ENCODE measurements at places on chromosomes 3 and 15. TPM values are rescaled to one million over a fixed set of nuclear protein-coding genes. Genes with fewer than 3 reads are reported as not detected.
A peak's percentile ranks its signal among the peaks of the same experiment; 100 is the strongest.

GRCh38 chr15:85828874-85829273 lies 34.1 kb upstream of the KLHL25 start:
- DNase-seq = no peak

DNA sequence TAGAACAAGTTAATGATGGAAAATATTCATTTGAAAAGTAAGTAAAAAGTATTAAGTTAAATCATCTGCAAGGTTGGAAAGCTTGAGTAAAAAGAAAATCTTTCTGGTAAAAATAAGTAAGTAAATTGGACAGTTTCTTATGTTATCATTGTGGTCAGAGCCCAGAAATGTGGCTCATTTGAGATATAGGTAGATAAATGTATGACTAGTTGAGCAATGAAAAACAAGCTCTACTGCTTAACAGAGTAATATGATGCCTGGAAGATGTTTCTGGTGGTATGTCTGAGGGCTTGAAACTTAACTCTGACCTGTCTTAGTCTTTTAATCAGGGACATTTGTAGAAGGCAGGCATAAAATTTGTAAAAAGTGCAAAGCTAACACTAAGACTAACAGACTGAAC lies 444.0 kb downstream of the MFSD1 start:
- DNase-seq = no peak

- DNase-seq = no peak
Measured at GRCh38 chr3:42672515-42672914, 12.8 kb upstream of the KLHL40 start.

EFL1 gene
- 22.0 TPM for polyA plus RNA-seq

CADM2 gene
- polyA plus RNA-seq = 0.70 TPM

DNA sequence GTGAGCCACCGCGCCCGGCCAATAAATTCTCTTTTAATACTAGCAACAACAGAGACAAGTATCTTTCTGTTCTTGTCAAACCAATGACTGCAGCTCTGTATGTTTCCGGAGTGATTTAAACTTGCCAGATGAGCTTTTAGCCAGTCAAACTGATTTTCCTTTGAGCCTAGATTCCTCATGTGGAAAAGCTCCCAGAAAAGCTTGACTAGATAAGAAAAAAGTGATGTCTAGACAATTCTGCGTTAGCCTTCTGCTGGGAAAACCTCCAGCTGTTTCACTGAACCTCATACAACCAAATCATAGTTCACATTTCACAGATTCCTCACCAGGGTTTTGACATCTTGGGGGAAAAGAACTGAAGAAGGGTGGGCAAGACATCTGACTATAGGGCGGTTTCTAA lies 78.6 kb downstream of the MAGI1 start:
- DNase-seq = no peak

DNA sequence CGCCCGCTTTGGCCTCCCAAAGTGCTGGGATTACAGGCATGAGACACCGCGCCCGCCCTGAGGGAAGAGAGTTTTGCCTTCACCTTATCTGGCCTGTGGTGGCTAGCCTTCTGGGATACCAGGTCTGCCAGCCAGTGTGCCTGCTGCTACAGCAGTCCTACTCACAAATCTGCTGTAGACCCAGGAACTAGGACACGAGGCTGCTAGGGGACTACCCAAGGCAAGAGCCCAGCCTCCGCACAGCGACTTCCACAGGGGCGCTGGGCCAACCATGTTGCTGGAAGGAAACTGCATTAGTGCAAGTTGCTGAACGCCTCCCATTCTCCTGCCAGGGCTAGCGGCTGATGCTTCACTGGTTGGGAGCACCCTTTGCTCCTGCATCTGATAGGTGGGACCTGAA lies 53.7 kb downstream of the DHX30 start:
- no peak for DNase-seq

- no peak for DNase-seq
Measured at GRCh38 chr15:63395730-63396151, 14.1 kb upstream of the CA12 start.

PLIN1 gene
- 1.4 TPM for polyA plus RNA-seq

DNA sequence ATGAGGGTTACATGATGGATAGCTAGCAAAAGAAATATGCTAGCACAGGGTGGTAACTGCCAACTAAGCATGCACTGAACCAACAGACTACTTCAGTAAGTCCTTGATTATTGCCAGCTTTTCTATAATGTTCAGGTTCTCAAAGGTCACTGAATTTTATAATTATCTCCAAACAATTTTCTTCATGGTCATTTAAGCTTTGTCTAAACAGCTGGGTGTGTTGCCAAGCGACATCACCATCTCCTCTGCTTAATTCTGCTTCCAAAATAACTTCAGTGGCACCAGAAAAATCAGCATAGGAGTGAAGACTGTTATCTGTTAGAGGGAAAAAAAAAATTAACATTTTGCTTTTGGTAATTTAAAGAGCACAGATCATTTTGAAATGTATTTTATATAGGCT lies 54.6 kb upstream of the TOP2B start:
- no peak for DNase-seq

GRCh38 chr3:112560721-112561483 lies 860 bp downstream of the ATG3 start:
- peak; percentile 82 for DNase-seq

- no peak for DNase-seq
Measured at GRCh38 chr3:79985816-79986215, 218.0 kb upstream of the ROBO1 start.

DNA sequence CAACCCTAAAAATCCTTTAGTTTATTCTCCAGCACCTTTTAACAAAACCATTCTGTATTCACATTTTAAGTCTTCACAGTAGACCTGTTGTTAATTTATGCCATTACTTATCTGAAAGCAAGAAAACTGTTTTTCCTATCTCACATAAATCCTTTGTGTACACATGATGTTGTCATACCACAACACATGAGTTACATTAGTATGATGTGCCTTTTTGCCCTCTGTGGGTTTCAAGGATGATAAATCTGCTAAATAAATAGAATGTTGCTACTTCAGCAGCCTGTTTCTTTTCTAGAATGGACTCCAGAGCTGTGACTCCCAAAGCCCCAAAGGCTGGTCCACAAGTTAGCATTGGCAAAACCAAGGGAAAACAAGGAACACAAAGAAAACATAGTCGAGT lies 151.6 kb downstream of the SERPINI1 start:
- DNase-seq = no peak

- DNase-seq = no peak
Measured at GRCh38 chr3:183975981-183976662, 41.6 kb downstream of the ABCC5 start.

GRCh38 chr3:31039145-31039544 lies 144.7 kb upstream of the GADL1 start:
- no peak for DNase-seq

CASR gene
- polyA plus RNA-seq = 30.5 TPM

- no peak for DNase-seq
Measured at GRCh38 chr3:178823150-178823549, 248.5 kb downstream of the ZMAT3 start.

DNA sequence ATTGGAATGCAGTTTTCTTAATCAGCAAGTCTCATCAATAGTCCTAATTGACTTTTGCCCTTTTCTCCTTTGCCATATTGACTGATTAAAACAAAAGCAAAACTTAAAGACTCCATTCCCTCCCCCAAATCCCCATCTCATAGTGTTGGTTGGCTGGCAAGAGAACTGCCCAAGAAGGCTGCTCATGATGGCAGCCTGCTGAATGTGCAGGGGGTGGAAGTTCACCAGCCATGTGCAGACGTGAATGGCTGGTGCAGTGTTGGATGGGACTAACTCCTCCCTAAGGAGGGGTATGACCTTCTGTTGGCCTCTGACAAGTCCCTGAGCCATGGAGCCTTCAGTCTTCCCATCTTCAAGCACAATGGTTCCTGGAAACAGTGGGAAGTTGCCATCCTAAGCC lies 7.0 kb downstream of the SMAD3 start:
- DNase-seq = no peak

DNA sequence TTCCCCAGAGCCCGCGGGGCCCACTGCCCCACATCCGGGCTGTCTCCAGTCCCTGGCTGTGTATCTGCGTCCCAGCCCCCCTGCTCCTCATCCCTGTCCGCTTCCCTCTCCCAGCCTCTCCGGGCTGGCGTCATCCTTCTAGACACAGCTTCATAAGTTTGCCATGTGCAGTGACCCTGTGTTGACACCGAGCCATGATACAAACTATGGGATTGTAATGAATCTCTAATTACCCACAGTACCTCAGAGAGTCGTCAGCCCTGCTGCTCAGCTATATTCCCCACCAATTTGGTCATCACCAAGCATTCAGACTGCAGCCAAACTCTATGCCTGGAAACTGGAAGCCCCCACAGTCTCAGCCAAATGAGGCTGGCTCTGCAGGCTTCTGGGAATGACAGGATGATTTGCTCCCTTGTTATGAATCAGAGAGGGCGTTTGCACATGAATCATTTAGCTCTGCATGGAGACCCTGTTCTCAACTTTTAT lies 466.1 kb upstream of the ATP11B start:
- no peak for DNase-seq

DNA sequence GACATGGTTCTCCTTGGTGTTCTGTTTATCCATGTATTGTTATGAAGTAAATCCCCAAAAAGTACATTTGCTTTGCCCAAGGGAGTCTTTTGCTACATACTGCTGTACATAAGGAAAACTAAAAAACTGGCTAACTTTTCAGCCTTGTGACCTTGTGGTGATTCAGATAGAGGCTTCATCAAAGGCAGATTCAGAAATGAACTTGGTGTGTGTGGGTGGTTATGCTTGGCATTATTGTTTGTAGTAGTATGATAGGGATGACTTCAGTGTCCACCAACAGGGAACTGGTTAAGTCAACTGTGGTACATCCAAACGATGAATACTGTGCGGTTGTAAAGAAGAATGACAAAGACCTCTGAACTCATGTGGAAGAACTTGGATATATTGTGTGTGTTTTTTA lies 75.6 kb upstream of the CHRNB4 start:
- DNase-seq = no peak

CCR5 gene
- 0.32 TPM for polyA plus RNA-seq

DNA sequence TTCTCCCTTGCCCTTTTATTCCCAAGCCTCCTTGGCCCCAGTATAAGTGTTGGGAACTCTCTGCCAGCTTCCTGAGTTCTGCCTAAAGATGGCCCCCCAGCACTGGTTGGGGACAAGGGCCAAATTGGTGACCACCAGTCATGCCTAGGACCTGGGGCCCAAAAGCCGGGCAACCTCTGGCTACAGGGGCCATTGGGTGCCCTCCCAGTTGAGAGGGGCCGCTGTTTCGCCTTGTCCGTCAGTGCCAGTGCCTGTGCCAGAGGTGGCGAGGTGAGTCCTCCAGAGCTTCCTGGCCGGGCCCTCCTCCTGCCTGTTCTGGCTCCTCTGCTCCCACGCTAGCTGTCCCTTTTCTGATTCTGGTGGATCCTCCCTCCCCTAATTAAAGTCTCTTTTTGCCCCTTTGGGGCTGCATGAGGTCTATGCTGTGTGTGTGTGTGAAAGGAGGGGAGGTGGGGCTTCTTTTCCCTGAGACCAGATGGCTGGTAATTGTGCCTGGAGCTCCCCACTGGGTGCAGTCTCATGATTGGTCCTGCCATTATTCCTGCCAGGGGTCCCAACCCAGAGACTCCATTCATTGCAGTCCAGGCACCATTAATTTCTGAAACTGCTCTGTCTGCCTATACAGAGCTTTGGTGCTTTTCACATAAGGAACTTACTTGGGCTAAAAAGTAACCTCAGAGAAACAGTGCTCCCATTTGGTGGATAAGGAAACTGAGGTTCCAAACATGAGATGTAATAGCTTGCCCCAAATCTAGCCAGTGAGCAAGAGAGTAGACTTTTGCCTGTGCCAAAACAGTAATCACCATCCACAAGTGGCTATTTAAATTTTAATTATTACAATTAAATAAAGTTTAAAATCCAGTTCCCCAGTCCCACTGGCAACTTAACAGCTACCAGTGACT lies 3.1 kb upstream of the TTLL3 start:
- DNase-seq = no peak

DNA sequence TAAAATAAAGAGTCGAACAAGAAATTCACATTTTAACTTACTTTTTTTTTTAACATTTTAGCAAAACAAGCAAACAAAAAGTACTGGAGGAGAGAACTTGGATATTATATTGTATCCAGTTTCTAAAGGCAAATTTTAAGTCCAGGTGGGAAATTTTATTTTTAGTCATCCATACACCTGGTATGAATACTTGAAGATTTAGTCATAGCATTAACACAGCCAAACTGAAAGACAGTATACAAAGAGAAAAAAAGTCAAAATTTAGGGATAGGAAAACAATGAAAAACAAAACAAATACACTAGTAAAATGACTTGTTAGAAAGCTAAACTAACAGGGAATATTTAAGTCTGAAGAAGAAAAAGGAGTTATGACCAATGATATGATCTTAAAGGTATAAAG lies 69.1 kb downstream of the PROS1 start:
- no peak for DNase-seq

- DNase-seq = peak; percentile 49
Measured at GRCh38 chr3:4633078-4634004, 140.2 kb downstream of the ITPR1 start.

GRCh38 chr3:33385423-33385822 lies 54.8 kb downstream of the UBP1 start:
- no peak for DNase-seq

DNA sequence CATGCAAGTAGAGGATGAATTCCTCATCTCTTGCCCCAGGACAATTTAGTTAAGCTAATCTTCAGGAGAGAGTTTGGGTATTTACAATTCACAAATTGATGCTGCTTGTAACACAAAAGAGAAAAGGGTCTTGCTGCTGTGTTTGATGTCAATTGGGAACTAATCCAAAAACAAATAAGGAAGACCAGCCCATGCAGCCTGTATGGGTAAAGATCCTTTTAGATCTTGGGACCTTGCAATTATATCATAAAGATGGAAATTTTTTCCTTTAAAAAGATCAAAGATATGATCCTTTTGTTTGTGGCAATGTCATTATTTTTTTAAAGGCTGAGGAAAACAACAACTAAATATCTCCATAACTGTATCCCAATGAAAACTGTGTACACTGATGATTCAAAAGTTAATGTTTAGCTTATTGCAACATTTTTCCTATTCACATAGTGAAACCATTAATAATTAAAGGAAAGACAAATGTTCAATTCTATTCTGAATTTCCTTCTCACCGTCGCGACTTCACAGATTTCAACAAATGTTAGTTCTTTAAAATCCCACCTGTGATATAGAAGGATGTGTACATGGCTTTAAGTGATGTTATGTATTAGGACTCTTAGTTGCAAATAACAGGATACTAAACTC lies 40.2 kb downstream of the TMEM212 start:
- DNase-seq = no peak

C3orf22 gene
- polyA plus RNA-seq = 0.09 TPM

DNA sequence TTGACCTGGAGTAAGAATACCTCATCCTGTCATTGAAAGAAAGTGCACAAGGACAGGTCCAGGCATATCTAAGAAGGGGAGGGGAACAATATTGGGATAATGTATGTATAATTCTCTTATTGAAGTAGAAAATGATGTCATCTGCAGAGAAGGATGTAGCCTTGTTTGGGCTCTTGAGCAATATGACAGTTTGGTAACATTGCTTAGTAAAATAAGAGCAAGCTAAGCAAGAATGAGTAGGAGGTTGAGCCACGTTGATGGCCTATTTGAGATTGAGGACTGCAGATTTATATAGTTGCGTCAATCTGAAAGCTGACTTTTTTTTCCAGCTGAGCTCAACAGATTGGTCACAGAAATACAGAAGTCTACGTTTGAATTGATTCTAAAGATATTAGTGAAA lies 145.2 kb downstream of the FILIP1L start:
- DNase-seq = no peak

- DNase-seq = no peak
Measured at GRCh38 chr3:140453750-140454149, 224.1 kb upstream of the TRIM42 start.

ZNF660 gene
- polyA plus RNA-seq = 18.2 TPM

- DNase-seq = no peak
Measured at GRCh38 chr3:2130726-2131125, 32.1 kb downstream of the CNTN4 start.

GRCh38 chr3:150308037-150308319 lies 100.1 kb upstream of the TSC22D2 start:
- DNase-seq = no peak

GRCh38 chr15:90679959-90680358 lies 37.2 kb upstream of the BLM start:
- DNase-seq = no peak
